ENCODE measurements at places on chromosomes 1 and 21.

DNA sequence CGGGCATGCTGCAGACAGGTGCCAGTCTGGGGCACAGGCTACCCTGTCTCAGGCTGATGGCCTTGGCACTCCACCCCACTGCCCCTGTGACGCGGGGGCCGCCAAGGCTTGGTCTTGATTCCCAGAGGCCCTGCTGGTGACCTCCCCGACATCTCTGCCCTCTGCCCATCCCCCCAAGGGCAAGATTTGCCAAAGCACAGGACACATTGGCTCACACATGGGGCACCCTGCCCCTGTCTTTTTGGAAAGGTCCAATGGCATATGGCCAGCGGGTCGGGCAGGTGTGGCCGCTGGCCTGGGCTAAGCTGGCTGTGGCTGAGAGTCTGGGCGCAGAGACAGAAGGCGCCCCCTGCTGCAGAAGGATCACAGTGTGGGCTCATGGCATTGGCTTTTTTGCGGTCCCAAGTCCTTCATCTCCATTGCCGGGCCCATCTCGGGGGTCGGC is 4.6 kb downstream of the MIB2 start:
- DNase-seq: no peak

GRCh38 chr1:201156819-201157218 is 2.5 kb upstream of the TMEM9 start:
- no peak for DNase-seq

GRCh38 chr1:245888809-245889208 is 618.3 kb downstream of the SMYD3 start:
- peak; percentile 47 for DNase-seq

GRCh38 chr1:190494451-190494850 is 16.8 kb upstream of the BRINP3 start:
- no peak for DNase-seq

GRCh38 chr1:223700942-223701637 is 11.2 kb upstream of the CAPN2 start:
- no peak for DNase-seq

- DNase-seq: no peak
These were observed 78.0 kb downstream of the MPZL1 start for GRCh38 chr1:167799747-167800146.

DNA sequence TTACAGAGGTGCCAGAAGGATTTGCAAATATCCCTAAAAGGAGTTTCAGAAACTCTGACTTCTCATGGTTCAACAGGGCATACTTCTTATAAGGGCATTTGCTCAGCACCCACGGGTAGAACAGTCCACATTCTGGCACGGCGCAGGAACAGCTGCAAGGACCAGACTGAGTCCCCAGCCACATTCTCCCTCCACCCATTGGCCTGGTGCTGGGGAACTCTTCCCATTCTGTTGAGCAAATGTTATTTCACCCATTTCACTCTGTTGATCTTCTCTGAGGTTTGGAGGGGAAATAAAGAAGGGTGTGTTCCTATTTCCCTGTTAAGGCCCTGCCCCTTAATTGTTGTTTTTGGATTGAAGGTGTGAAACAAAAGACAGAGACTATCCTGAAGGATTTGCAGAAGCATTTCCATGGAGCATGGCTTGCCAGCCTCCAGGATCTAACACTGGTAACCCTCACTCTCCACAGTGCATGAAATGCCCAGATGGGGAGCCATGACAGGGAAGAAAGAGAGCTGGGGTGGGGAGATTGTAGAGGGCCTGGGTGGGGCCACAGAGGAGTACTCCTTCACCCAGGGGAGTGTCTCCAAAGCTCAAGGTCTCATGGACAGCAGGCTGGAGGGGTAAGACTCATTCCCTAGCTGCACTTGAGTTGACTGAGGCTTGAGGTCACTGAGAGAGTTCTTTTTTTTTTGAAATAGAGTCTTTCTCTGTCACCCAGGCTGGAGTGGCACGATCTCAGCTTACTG is 35.0 kb downstream of the INAVA start:
- DNase-seq: no peak

- DNase-seq: no peak
These were observed 33.0 kb downstream of the CDK18 start for GRCh38 chr1:205537386-205538018.

DNA sequence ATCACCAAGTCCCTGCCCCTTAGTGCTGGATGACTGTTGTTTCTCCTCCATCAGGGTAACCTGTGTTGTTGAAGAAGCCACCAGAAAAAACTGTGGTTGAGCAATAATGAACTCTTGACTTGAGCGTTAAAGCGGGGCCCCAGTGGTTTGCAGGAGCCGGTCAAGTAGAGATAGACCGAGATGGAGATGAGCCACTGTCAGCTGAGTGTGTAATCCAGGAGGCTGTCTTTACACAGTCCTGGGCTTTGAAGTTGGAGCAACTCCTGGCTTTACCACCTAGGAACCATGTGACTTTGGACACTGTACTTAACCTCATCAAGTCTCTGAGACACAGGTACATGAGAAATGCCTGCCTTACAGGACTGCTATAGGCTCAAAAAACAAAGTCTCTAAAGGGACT is 158.1 kb downstream of the ST6GALNAC3 start:
- no peak for DNase-seq

- DNase-seq: no peak
These were observed 33.7 kb downstream of the RTCA start for GRCh38 chr1:100299521-100300222.

DNA sequence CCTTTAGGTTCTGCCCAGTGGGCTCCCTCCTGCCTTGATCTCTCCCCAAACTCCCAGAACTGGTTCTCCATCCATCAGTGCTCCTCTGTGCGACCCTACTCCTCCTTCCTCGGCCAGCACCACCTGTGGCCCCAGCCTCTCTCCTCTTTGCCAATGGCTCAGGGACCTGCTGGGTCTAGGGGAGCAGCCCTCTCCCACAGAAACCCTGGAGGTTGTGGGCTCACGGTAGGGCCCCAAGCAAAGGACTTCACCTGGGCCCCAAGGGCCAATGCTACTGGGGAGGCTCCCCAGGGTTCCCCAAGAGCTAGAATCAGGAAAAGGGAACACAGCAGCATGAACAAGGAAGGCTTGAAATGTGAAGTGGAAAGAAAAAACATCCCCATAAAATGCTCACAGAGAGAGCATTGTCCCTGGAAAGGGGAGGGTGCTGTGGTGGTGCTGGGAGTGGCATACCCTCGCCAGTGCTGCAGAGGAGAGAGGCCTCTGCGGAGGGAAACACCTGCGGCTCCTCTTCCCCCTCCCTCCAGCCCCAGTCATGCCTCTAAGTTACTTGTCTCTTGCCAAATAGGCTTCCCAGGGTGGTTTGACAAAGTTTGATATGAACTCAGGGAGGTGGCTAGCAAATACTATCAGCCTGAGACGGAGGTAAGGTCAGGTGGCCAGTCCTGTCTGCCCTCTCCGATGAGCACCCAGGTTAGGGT is 2.5 kb downstream of the TMEM63A start:
- no peak for DNase-seq

DNA sequence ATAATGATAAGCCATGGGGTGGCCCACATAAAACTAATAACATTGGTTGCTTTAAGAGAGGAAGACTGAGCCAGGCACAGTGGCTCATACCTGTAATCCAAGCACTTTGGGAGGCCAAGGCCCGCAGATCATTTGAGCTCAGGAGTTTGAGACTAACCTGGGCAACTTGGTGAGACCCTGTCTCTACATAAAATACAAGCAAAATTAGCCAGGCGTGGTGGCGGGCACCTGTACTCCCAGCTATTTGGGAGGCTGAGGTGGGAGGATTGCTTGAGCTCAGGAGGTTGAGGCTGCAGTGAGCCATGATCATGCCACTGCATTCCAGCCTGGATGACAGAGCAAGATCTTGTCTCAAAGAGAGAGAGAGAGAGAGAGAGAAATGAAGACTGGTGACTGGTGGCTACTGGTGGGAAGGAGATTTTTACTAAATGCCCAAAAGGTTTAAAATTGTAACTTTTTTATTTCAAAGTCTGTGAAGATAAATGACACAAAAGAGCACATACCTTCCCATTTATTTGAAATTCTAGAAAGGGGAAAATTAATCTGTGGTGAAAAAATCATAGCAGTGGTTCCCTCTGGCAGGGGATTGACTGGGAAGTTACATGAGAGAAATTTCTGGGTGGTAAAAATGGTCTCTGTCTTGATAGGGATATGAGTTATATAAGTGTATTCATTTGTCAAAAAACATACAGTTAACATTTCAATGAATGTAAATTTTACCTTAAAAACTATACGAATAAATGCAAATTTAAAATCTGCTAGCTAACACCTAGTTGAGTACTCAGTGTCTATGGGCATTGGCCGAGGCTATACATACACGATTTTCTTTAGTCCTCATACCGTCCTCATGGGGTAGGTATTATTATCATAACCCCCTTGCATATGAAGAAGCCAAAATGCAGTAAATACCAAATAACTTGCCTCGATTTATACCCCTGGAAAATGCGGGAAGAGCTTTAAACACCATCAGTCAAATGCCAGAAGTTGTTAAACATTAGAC is 2.2 kb upstream of the NBPF1 start:
- DNase-seq: no peak

DNA sequence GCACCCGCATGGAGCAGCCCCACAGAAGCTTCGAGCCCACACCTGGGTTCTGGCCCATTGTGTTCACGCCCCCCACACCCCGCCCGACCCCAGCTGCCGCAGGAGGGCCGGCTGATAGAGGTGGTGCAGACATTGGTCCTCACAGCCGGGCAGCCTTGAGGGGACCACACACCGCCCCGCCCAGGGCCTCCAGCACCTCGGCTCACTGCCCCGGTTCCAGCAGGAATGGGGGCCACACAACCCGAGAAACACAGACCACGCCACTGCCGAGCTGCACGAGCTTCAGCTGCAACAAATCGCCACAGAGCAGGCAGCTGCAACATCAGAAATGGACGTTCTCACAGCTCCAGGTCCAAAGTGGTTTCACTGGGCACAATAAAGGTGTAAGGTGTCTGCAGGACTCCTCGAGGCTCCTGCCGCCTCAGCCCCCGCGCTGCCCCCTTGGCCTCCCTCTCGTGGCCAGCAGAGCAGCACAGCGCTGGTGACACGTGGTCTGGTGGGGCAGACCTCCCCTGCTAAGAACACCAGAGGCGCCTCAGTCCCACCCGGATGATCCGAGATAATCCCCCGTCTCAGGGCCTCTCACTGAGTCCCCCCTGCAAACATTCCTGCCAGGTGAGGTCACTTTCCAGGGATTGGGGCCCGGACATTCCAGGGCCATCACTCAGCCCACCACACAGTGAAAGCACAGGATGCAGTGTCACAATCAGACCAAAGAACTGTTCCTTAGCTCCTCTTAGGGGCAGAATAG is 62.3 kb upstream of the ADARB1 start:
- no peak for DNase-seq

DNA sequence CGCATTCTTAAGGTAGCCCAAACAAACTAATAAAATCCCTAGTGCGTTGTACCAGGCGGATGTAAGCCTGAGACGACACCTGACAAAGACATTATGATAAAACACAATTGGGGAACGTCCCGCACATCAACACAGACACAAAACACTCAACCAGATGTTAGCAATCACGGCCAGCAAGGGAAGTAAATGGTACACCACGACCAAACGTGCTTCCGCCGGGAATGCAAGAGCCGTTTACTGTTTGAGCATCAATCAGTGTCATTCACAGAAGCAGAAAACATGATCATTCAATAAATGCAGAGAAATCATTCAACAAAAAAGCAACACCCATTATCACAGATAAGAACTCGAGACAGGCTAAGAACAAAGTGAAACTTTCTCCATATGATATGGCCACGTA is 49.4 kb upstream of the COL18A1 start:
- DNase-seq: no peak

GRCh38 chr1:23807453-23807852 is 6.9 kb upstream of the GALE start:
- DNase-seq: peak; percentile 92

GRCh38 chr1:66757722-66758240 is 5.5 kb downstream of the DYNLT5 start:
- no peak for DNase-seq

GRCh38 chr1:100879422-100879821 is 15.2 kb downstream of the EXTL2 start:
- DNase-seq: no peak

GRCh38 chr1:220806408-220806807 is 19.7 kb downstream of the MTARC1 start:
- DNase-seq: no peak

- DNase-seq: no peak
These were observed 200.0 kb downstream of the RHOU start for GRCh38 chr1:228935198-228935663.

- no peak for DNase-seq
These were observed 4.2 kb upstream of the PTPN22 start for GRCh38 chr1:113875714-113876113.

GRCh38 chr21:38377165-38378088 is 120.6 kb downstream of the KCNJ15 start:
- DNase-seq: peak; percentile 23

DNA sequence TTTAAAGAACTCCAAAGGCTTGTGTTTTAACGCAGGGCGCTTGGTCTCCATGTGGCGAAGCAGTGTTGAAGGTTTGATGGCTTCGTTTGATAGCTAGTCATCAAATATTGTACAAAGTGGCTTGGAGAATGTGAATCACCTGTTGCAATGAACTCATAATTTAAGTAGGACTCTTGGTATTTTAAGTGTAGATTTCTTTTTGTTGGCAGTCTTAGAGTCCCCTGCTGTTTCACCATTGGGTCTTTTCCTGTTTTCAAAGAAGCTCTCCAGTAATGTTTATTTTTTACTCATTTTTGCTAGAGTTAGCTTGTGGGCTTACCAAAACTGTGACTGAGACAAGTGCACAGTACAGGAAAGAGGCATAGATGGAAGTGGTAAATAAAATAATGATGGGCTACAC is 26.2 kb downstream of the RASAL2 start:
- DNase-seq: no peak

DNA sequence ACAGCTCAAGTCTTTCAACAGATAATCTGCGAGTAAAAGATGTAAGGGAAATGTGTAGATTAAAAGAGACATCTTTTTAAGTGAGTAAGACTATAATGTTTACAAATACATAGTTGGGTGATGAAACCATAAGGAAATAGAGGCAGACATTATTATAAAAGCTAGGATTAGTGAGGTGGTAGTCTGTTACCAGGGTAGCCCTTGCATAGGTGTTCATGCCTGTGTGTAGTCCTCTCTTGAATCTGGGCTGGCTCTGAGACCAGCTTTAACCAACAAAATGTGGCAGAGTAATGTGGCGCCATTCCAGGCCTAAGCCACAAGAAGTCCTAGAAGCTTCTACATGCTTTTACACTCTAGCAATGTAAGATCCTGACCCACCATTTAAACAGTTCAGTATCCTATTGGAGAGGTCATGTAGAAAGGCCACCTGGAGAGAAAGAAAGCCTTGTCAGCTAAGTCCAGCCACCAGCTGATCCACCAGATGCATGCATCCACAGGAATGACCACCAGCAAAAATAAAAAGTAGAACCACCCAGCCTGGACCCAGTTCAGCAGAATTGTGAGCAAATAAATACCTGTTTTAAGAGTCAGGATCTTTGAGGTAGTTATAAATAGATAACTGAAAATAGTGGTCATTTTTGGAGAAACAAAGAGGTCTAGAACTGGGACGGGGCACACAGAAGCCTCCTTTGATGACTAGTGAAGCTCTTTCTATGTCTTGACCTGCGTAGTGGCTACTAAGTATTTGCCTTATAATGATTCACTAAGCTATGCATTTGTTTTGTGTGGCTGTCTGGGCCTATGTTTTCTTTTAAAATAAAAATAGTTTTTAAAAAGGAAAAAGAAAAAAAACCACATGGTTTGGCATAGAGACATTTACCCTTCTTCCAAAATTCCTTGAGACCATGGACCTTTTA is 8.1 kb downstream of the NIBAN1 start:
- no peak for DNase-seq

Measured in AML-193 (cell line).